ENCODE measurements at places on chromosomes 2 and 18. TPM values are rescaled to one million over a fixed set of nuclear protein-coding genes. Genes with fewer than 3 reads are reported as not detected.

DNA sequence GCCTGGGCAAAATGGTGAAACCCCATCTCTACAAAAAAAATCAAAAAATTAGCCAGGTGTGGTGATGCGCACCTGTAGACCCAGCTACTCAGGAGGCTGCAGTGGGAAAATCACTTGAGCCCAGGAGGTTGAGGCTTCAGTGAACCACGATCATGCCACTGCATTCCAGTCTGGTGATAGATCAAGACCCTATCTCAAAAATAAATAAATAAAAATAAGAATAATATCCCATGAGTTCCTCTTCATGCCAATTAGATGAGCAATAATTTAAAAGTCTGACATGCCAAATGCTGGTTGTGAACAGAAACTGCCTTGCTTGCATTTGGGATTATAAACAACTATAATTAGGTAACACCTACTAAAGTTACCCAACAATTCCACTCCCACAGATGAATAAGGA is 22.1 kb upstream of the ANKRD44 start:
- no peak for DNase-seq

- peak; percentile 8 for DNase-seq
Observed at GRCh38 chr2:174485788-174486562, 854 bp downstream of the GPR155 start.

Gene SPP2
- total RNA-seq: not detected

DNA sequence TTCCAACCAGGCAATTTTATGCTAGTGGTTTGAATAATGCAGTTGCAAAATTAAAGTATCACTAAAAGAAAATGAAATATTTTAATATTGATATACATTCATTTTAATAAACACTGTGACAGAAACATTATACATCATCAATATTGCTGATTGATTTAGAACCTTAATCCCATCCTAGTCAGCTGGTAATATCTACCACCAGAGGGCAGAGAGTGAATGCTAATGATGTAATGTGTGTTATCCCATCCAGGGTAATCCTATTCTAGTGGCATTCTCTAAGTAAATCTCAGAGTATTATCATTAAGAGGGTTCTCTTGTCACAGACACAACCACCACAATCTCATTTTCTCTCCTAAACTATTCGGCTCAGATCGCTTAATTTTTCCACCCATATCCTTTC is 477.4 kb downstream of the CPS1 start:
- DNase-seq: no peak

Gene ERMN
- total RNA-seq: 2.1 TPM

DNA sequence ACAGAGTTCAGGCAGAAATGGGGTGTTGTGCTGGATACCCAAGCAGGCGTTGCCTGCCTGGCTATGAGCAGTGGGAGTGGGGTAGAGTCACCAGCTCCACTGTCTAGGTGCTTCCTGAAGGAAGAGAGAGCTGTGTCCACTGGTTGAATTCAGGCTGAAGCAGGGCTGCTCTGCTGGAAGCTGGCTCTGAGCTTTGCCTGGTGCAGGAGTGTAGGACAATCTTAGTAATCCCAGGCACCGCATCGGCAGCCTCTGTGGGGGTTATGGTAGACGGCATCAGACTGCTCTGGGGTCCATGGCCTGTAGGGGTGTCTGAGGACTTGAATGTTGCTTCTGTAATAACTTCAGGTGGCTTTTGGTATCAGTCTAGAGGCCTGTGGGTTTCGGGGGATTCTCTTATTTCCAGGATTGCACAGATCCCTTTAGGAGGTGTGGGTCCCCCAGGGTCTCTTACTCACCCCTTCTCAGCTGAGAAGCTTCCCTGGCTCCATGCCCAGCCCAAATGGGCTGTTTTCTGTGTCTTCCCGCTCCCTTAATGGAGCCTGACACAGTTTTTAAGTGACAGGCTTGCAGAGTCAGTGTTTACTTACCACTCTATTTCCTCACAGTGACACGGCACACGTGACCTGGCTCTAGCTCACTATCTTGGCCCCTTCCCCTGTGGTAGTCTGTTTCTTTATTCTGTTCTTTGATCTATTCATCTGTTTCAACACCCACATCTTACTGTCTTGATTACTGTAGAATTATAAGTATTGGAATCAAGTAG is 644.3 kb downstream of the CBLN2 start:
- DNase-seq: no peak

GRCh38 chr2:28357055-28357454 is 35.6 kb upstream of the FOSL2 start:
- no peak for DNase-seq
